Cardiac septum (tissue), 1 donor: ENCODE measurements at places on chromosomes 3 and 15. TPM values are rescaled to one million over a fixed set of nuclear protein-coding genes. Genes with fewer than 3 reads are reported as not detected.

DNA sequence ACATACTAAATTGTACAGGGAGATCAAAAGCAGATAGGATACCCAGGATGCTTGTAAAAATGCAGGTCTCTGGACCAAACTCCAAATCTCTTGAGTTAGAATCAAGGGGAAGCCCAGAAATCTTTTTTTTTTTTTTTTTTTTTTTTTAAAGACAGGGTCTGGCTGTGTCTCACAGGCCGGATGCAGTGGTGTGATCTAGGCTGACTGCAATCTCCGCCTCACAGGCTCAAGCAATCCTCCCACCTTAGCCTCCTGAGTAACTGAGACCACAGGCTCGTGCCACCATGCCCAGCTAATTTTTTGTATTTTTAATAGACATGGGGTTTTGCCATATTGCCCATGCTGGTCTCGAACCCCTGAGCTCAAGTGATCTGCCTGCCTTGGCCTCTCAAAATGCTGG is 373.5 kb downstream of the SHQ1 start:
- no peak for DNase-seq

DNA sequence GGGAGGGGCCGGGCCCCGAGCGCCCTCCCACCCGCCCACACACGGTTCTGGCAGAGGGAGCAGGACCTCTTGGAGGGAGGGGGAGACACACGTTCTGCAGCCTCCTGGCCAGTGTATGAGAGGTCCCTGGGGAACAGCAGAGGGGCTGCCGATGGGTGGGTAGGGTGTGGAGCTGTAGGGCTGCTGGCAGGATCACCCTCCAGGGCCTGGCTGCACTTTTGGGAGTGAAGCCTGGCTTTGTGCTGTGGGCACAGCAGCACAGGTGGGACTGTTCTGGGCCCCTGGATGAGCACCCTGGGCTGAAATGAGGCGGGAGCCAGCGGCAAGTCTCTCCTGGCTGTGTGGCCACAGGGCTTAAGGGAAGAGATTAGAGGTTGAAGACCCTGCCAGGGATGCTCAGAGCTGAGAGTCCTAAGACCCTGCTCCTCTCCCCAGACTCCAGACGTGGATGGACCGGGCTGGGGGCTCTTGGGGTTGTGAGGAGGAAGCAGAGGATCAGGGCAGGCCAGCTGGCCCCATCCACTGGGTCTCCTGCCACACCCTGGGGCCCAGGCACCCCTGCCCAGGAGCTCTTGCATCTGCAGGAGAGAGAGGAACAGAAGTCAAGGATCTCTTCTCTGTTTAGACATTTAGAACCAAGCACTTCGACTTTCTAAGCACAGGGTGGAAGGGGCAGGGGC is 45.2 kb downstream of the RGMA start:
- DNase-seq = no peak

Gene CCR3
- not detected for total RNA-seq

Gene CCRL2
- 1.3 TPM for total RNA-seq

GRCh38 chr15:63763476-63764123 is 70.1 kb downstream of the HERC1 start:
- no peak for DNase-seq

DNA sequence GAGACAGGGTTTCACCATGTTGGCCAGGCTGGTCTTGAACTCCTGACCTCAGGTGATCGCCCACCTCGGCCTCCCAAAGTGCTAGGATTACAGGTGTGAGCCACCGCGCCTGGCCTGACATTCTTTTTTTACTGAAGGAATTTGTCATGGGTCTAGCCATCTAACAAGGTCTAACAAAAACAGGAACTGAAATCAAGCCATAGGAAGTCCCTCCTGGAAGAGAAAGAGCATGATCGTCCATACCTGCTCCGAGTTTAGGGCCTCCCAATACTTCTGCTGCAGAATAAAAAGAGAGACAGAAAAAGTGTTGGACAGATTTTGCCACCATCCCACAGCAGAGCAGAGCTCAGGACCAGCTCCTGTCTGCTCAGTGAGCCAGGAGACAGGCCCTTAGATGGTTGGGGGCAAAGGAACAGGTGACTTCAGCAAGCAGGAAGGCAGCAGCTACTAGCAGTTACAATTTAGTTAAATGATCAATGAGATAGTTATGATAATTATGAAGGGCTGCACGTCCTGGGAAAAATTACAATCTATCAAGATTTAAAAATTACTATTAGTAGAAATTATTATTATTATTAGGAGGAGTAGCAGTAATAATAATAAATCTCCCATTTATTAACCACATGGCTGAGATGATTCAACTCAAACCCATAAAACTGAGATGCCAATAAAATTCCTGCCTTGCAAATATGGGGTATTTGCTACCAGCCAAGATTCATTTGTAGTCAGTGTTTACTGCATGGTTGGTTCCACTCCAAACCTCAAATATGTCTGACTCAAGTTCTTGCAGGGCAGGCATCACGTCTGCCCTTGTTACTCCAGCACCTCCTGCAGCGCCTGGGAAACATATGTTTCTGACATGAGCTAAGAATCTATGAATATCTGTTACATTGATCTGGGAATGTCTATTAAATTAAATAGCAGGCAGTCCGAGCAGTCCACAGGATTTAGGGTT is 40.1 kb downstream of the TMEM44 start:
- no peak for DNase-seq

Gene C3orf49
- total RNA-seq = not detected

- peak; percentile 35 for DNase-seq
These were observed 41.9 kb downstream of the SLC6A1 start for GRCh38 chr3:11034309-11034985.

Gene NAALADL2
- 10.4 TPM for total RNA-seq

DNA sequence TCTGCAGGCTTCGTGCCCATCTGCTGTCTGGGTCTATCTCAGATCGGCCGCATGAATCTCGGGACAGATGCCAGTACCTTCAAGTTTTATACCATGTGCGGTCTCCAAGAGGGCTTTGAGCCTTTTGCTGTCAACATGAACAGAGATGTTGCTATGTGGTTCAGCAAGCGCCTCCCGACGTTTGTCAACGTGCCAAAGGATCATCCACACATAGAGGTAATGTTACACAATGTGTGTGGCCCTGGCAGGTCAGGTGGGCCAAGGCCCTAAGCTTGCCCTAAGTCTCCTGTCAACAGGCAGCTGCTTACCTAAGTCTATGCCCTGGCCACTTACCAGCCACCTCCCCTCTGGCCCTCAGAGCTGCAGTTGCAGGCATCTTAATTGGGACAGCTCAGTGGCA is 324.0 kb upstream of the CHRM5 start:
- no peak for DNase-seq

Gene U2SURP
- total RNA-seq = 40.6 TPM

- DNase-seq = no peak
These were observed 35.4 kb upstream of the ICE2 start for GRCh38 chr15:60514261-60514881.

DNA sequence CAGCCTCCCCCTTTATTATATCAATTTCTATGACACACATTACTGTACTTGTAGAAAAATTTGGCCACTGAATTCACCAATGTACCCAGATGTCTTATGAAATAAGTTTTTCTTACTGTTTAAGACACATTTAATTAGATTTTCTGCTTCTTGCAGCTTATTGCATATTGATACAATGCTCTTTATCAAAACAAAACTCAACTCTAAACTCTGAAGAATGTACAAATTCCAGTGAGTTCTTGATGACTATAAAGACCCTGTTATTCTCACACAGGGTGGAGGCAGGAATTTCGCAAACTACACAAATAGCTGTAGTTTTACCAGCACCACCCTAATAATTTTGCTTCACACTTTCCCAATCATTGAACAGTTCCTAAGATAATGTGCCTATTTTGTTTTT is 22.0 kb downstream of the CMTM6 start:
- no peak for DNase-seq

DNA sequence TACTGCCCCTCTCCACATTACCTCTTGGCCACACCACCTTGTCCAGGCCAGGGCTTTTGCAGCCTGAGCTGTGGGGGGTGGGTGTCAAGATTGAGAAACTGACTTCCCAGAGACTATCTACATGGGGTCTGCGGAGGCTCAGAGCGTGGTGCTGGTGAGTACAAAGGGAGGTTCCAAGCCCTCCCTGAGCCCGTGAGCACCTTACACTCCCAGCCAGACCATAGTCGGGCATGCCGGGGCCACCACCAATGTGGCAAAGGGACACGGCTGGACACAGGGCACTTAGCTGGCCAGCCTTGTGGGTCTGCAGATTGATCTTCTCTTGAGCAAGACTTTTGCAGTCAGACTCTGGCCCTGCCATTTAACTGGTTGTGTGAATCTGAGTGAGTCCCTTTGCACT is 74.1 kb upstream of the GATA2 start:
- DNase-seq = no peak

Gene TLR9
- total RNA-seq = 0.16 TPM

- no peak for DNase-seq
These were observed 700.8 kb downstream of the SI start for GRCh38 chr3:164377466-164377865.

- DNase-seq = no peak
These were observed 1.3 kb downstream of the NME9 start for GRCh38 chr3:138328341-138328740.

GRCh38 chr3:87509401-87509800 is 233.0 kb upstream of the POU1F1 start:
- DNase-seq = no peak

DNA sequence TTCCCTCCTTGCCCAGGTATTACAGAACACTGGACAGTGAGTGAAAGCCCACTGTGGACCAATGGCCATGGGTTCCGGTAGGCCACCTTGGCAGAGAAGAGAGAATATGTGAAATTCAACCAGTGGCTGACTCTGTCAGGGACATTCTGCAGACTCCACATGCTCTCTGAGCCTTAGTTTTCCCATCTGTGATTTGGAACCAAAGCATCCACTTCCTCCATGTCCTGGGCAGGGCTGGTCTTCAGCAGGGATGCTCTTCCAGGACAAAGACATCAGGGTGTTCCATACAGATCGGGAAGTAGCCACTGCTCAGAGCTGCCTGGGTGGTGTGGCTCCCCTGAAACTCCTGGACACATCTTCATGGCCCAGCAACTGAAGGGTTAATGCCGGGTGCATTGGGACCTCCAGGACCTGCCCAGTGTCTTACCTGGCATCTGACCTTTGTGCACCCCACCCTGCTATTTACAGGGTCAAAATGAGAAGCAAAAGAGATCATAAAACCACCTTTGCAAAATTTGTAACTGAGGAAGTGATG is 28.3 kb upstream of the TRPM1 start:
- DNase-seq = no peak

GRCh38 chr15:29805708-29806104 is 16.6 kb downstream of the TJP1 start:
- DNase-seq = no peak

- DNase-seq = no peak
These were observed 58.4 kb upstream of the ABHD17C start for GRCh38 chr15:80636675-80637074.

DNA sequence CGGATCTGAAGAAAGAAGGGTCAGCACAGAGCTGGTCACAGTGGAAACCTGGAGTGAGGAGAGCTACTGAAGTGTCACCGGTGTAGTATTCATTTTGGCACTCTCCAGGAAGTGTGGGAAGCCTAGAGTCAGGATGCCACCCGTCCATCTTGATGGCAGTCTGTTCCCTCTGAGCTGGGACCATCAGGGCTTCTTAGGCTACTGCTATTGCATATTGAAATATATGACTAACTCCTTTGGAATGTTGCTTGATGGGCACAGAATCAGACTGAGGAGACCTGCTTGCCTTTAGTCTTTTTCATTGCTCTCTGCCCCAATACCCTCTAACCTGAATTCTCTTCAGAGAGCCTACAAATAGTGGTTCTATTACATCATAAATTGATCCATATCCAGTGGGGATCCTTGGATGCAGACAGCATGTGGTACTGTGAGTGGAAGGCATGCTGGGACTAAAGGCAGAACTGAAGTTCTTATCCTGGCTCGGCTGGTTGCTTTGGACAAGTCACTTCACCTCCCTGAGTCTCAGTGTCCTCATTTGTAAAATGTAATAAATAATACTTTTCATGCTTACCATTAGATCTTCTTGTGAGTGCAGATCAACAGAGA is 143.5 kb downstream of the PDE8A start:
- DNase-seq = no peak

Gene TJP1
- total RNA-seq = 138 TPM

DNA sequence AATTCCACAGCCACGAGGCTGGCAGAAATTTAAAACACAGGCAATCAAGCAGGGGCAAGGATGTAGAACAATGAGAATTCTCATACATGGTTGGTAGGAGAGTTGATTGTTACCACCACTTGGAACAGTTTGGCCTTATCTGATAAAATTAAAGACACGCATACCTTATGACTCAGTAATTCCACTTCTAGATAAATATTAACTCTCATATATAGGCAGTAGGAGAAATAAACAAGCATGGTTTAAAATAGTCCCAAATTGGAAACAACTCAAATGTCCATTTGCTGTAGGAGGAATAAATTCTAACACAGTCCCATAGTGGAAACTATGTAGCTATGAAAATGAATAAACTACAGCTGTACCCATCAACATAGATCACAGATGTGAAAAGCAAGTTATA is 42.3 kb upstream of the USP3 start:
- no peak for DNase-seq

Gene CHCHD6
- total RNA-seq = 12.1 TPM

- no peak for DNase-seq
These were observed 190.7 kb upstream of the NDN start for GRCh38 chr15:23877502-23878412.

Gene MOBP
- total RNA-seq = 0.08 TPM

DNA sequence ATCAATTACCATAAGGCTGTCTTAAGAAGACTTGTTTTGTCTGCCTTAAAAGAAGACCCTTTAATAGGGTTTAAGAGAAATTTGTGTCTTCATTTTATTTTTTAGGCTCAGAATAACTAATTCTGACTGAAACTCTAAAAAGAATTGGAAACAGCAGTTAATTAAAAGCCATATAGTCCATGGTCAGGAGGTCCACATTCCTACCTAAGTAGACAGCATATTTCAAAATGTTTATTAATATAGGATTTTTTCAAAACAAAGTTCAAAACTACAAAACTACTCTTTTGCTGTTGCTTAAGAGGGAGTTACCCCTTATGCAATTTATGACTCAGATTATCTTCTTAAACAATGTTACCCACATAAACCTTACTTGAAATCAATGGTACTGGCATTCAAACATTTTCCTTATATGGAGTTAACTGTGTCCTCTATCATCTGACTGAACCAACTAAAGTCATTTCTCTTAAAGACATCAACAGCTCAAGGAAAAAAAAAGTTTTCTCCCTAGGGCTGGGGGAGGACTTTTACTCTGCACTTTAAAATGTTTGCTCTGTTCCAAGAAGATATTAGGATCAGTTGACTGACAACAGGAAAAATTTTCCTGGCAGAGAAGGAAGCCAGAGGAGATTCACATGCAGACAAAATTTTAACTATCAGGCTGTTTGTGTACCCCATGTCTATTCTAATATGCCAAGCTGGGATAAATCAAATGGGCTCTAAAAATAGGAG is 56.8 kb upstream of the NANOGP8 start:
- DNase-seq = no peak

GRCh38 chr15:57769266-57769665 is 62.8 kb downstream of the POLR2M start:
- no peak for DNase-seq

- DNase-seq = no peak
These were observed 221.1 kb upstream of the TLE3 start for GRCh38 chr15:70318594-70319465.
